SW 1271 (cell line): ENCODE measurements at places on chromosomes 5 and 9.

- no peak for DNase-seq
These were observed 36.5 kb upstream of the RASA1 start for GRCh38 chr5:87231037-87231808.

- no peak for DNase-seq
These were observed 458.7 kb downstream of the CDH9 start for GRCh38 chr5:26579712-26580111.

DNA sequence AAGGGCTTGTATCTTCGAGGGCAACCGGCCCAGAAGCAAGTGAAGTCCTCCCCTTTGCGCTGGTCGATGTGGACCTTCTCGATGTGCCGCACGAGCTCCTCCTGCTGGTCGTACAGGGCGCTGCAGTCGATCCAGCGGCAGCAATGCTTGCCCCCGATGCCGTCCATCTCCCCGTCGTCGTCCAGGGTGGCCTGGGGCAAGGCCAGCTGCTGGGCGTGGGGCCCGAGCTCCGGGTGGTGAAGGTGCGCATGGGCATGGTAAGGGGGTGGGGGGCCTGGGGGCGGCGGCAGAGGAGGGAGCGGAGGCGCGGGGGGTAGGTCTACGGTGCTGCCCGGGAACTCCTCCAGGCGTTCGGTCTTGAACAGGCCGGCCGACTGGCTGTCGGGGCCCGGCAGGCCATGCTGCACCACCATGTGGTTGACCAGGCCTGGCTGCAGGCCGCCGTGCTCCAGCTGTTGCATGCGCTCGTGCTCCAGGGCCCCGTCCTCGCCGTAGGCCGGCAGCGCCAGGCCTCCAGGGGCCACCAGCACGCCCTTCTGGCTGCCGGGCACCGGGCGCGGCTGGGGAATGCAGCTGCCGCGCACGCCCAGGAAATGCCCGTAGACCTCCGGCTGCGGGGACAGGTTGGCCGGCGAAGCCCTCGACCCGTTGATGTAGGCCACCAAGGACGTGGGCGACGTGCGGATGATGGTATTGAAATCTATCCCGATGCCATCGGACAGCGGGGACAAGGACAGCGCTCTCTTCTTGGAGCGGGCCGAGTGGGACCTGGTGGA, 181.8 kb downstream of the GLIS3 start:
- no peak for DNase-seq

GRCh38 chr9:127293328-127293727, 28.8 kb downstream of the GARNL3 start:
- DNase-seq, result no peak

DNA sequence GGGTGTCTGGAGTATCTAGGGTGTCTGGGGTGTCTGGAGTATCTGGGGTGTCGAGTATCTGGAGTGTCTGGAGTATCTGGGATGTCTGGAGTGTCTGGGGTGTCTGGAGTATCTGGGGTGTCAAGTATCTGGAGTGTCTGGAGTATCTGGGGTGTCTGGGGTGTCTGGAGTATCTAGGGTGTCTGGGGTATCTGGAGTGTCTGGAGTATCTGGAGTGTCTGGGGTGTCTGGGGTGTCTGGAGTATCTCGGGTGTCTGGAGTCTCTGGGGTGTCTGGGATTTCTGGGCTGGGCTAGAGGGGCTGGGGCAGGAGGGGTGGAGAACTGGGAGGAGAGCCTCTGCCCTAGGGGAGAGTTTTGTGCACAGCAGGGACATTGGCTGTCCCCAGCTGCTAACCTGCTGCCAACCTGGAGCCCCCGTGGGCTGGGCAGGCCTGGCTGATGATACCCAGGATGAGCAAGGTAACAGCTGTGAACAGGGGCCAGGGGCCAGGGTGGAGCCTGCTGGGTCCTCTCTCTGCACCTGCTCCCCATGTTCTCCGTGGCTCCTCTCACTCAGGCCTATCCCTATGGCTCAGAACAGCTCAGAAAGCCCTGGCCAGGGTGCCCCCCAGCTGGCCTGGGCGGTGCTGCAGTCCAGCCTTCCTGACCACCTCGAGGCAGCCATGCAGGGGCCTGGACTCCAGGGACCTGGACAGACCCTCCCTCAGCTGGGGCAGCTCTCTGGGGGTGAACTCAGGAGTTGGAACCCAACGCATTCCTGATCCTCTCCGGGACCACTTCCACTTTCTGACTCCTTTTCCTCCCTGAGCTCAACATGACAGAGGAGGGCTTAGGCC, 29.9 kb downstream of the LHX3 start:
- no peak for DNase-seq
